ENCODE measurements at places on chromosomes 1 and 21.

DNA sequence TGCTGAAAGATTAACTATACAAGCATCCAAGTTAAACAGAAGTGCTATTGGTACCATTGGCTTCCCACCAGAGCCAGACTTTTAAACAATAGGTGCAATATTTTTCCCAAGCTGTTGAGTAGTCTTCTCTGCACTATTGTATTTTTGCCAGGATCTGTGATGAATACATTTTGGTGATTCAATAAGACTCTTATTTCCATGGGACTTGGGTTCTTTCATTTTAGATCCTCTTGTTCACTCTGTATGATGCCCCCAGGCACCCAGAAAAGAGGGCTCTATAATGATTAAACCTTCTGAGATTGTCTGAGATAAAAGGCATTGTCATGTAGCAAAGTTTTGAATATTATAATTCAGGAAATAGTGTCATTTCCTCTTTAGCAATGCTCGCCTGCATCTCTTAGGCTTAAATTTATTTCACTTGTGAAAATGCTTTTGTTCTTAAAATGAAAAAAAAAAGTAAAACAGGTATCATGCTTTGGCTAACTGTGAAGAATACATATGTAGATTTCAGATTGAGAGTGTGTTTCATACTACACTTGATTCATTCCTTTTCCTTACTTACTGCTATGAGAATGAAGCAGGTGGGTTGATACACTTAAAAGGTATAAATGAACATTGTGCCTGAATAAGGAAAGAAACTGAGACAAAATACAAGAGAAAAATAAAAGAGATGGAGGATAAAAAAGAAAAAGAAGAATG is 275.0 kb downstream of the HMCN1 start:
- no peak for DNase-seq

- DNase-seq: no peak
These were observed 29.3 kb upstream of the ACTRT2 start for GRCh38 chr1:2991753-2992495.

DNA sequence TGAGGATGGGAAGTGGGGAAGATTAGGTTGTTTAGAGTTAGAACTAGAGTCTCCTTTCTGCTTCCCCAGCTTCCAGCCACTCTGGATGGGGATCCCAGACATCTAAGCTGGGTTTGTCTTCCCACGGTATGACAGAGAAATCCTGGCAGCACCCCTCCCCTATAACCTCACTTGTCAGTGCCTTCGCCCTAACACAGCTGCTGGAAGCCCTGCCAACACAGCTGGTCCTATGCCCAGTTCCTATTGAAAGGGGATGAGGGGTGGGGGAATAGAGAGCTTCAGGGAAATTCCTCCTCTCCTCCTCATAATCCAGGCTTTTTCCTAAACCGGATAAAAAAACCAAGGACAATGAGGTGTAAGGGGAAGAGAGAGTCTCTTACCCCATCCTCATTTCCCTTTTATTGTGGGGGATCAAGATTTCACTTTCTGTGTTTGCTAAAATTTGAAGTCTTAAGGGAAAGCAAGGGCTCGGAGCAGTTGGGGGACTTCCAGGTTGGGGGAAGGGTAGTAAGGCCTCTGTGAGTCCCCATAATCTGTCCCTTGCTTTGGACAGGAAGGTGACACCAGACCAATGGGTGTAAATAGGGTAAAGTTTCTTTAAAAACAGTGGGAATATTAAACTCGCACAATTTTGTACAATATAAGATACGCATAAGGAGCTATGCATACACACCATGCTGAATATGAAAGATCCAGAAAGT is 590 bp downstream of the TMOD4 start:
- DNase-seq: no peak

DNA sequence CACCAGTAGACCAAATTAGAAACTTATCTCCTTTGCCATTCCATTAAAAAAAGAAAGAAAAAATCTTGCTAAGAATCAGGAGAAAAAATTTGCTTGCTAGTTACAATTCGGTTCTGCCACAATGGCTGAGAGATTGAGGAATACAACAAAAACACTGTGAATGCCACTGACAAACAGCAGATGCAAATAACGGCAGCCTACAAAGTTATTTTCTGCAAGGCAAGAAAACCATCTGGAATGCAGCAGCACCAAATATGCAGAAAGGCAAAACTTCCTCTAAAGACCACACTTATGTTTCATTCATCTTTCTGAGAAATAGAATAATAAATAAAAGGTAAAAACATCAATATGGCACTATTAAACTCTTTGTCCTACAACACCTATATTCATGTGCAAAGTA is 75.7 kb downstream of the ENAH start:
- no peak for DNase-seq

DNA sequence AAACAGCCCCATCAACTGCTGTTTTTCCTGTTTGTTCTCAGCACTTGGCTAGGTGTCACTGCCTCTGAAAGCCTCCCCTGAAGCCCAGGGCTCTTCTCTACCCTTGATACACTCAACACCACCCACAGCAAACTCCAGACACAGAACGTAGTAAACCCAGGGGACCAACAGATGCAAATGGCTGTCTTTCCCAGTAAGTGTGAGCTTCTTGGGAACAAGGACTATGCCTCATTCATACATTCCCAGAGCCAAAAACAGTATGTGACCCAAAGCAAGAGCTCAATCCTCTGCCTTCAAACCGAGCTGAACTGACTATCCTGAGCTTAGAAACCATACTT is 4.4 kb downstream of the LBR start:
- DNase-seq: no peak

DNA sequence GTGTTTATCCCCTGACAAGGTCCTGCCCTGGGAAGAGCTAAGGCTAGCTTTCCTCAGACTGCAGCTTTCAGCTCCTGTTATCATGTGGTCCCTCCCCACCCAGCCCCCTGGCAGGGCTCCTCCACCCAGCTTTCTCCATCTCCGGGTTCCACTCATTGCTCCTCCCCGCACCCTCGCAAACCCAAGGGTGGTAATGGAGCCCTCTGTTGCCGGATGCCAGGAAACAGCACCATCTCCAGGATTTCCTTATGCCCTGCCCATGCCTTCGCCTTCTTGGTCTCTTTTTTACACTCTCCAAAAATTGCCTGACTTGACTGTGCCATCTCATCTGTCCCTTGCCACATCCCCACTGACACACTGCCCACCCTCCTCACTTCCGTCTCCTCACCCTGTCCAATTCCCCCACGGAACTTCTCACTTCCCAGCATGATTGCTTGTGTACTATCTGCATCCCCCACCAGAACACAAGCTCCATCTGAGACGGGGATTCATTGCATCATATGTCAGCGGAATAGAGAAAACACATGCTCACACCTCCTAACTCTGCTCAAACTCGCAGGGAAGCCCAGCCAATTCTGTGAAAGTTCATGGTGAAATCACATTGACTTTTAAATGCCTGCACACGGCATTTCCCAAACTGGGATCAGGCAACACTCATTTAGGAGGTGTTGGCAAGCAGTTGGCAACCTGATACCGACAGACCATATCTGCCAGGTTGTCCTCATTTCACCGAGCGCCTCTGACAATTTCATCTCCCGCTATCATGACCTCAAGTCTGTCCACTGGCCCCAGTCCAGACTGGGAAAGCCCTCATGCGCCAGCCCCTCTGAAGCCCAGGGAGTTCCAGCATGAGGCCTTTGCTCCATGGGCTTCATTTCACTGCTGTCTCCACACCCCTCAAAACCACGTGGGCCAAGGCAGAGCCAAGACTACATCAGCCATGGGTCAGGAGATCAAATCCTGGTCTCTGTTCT is 201.1 kb downstream of the MATN1 start:
- no peak for DNase-seq

DNA sequence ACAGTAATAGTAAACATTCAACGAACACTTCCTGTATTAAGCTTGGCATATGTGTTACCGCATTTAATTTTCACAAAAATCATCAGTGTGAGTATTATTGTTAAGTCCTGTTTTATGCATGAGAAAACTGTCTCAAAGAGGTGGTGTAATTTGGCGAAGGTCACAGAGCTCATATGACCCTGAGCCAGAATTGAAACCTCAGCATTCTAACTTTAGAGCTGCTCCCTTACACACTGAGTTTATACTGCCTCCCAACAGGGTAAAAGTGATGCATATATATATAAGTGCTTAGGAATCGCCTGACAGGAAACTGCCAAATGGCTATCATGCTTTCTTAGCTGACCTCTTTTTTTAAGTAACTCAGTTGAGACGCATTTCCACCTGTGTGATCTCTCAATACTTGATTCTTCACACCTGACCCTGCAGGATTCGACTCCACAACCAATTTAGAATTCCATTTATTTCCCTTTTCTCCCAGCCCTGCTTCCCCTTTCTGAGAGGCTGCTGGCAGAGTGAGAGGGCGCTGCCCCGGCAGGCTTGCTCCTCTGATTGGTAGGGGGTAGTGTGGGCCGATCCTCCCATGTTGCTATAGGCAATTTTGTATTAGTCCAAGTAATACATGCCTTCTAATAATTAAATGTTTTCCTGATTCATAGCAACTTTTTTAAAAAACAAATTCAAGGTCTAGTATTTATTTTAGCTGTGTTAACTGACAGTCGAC is 40.5 kb downstream of the ZBTB40 start:
- DNase-seq: no peak

Measured in NCI-H1105 treated with DMSO at 0.1 percent for 48 hours (cell line).